ENCODE measurements at places on chromosomes 11 and 22. TPM values are rescaled to one million over a fixed set of nuclear protein-coding genes. Genes with fewer than 3 reads are reported as not detected.

DNA sequence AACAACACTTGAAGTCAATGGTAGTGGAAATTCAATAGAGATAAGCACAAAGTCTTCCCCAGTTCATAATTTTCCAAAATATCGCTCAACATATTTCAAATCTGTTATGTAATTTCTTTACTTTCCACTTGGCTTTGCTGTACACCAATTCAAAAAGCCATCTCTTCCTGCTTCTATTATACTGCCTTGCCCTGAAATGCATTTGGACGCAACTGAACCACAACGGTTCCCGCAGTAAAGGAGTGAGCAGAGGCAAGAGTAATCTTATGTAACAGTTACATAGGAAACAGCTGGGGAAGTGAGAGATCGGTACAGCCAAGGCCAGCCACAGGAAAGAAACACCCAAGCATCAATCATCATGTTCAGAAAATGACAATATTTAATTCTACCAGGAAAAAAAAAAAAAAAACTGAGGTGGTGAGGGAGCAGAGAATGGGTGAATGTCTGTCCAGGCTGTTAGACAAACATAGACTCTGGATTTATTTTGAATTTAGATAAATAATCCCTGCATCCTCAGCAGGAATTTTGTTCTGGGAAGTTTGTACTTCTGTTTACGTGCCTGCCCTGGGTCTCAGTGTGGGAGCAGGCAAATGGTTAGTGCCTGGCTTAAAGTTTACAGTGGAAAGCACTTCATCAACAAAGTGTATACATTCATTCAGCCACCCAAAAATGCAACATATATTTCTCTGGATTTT lies 392.2 kb downstream of the ETS1 start:
- no peak for DNase-seq

- no peak for DNase-seq
These were observed 44.9 kb upstream of the ETS1 start for GRCh38 chr11:128632141-128632791.

DNA sequence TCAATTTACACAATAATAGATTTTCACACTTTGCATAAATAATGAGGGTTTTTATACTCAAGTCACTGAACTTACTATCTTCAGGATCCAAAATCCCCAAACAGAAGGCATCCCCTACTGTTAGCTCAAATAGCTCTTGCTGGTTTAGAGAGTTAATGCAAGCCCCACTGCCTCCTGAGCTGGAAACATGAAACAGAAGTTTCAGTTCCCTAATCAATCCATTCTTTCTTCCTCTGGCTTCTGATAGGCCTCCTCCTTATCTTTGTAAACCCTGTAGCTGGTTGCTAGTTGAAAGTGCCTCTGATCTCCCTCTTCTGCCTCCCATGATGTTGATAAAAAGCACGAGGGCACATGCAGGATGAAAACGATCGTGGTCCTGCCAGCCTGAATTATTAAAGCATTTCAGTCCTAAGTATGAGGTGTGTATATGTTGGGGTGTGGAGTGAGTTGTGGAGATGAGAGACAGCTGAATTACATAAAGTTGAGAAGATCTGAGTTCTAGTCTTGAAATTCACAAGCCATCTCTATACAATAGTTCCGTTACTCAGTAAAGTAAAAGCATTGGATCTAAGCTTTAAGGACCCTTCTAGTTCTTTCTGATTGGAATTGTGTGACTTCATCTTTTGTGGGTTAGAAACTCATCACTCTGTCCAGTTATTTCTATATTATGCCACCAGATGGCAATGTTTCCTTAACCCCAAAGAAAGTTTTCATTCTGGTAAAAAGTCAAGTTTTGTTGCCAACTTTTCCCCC lies 35.0 kb upstream of the EHF start:
- DNase-seq = no peak

GRCh38 chr11:15213471-15214231 lies 98.9 kb downstream of the INSC start:
- no peak for DNase-seq

Gene MPPED2
- total RNA-seq = 0.37 TPM

All from liver (tissue), 10 donors.